ENCODE measurements at places on chromosomes 1 and 21.

- no peak for DNase-seq
Measured at GRCh38 chr1:182113879-182114626, 52.5 kb upstream of the ZNF648 start.

- peak; percentile 8 for DNase-seq
Measured at GRCh38 chr1:211741116-211741515, 65.7 kb upstream of the NEK2 start.

DNA sequence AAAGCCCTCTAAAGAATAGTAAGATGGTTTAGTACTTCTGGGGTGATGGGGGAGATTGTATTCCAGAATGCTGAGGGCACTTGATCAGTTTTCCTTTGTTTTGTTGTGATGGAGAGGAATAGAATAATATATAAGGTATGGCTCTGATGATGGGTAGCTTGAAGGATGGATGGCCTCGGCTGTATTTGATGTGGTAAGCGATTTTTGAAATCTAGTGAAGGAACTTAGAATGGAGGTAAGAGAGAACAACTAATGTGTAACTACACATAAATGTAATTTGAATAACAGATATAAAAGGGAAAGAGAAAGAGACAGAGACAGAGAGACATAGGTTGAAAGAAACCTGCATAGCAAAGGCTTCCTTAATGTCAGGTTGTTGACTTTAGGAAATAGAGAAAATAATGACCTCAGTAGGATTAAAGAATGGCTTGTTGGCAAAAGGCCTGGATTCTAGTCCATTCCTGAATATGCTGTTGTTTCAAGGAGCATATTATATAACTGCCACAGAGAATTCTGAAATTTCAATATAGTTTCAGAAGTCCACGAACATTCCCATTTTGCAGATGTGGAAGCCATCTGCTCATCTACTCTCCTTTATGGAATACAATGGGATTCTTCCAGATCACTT is 58.7 kb downstream of the NIBAN1 start:
- no peak for DNase-seq

DNA sequence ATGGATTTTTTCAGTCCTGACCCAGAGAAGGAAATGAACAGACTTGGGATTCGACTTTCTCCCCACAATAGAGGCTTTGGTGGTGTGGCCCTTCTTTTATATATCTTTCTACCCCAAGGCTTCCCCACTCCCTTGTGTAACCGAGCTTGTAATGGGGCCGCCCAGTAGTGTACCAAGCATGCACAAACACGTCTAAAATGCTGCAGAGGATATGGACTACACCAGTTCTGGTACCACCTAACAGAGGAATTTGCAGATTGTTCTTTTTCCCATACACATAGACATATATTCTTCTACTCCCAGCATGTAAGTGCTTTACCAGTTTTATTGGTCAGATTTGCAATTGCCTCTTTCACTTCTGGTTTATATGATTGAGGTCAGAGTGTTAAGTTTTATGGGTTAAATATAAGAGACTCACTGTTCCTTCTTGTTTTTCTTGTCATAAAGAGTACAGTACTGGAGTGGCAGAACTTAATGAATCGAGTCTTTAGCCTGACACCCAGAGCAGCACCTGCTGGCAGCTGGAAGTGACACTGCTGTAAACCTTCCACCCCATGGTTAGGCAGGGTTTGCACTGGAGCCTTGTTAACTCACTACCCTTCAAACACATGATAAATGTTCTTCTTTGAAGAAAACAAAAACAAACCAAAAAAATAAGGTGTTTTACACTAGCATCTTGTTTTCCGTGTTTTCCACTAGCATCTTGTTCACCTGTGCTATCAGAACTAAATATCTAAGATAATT is 198.6 kb downstream of the PTPRC start:
- DNase-seq, result no peak

DNA sequence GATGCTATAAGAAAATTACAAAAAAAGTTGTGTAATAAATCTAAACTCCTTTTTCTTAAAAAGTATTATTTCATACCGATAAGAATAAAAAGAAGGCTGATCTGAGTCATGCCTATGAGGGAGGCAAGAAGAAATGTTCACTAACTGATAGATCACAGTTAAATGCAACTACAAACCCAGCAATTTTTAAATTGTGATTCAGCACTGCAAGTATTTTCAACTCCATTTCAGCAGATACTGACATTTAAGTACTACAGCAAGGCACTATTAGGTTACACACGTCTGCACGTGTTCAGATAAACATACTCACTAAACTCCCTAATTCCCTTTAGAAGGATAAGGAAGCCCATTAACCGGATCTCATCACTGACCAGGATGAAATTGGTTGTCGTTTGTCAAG is 213.3 kb upstream of the ZRANB2 start:
- DNase-seq, result no peak

DNA sequence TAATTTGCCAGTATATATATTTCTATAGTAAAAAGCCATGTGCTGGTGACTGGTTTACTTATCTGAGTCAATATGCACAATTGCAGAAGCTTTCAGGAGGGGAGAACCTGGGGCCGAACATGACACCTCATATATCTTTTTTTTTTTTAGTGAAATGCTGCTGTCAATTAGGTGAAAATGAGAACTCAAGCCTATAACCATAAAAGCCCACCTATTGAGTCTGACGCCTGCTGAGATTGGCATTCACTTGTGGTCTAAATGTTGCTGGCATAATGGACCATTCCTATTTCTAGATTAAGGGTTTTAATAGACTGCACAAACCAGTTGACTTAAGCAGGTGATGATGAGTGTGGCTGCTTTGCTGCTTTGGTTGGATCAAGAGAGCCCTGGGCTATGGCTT is 10.8 kb downstream of the NTMT2 start:
- no peak for DNase-seq

DNA sequence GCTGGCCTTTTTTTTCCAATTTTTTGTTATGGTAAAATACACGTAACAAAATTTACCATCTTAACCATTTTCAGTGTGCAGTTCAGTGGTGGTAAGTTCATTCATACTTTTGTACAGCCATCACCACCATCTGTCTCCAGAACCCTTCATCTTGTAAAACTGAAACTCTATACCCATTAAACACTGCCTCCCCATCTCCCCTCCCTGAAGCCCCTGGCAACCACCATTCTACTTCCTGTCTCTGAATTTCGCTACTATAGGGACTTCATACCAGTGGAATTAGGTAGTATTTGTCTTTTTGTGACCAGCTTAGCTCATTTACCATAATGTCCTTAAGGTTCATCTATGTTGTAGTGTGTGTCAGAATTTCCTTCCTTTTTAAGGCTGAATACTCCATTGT is 8.7 kb downstream of the PKNOX1 start:
- DNase-seq, result no peak

GRCh38 chr1:205942631-205943159 is 561 bp downstream of the SLC26A9 start:
- DNase-seq, result no peak

All from ACHN (cell line).